Left renal pelvis (tissue), 4 donors: ENCODE measurements at places on chromosomes 16 and 17. TPM values are rescaled to one million over a fixed set of nuclear protein-coding genes. Genes with fewer than 3 reads are reported as not detected.

- DNase-seq = no peak
These were observed 27.0 kb upstream of the NF1 start for GRCh38 chr17:31067691-31068184.

- no peak for DNase-seq
These were observed 19.8 kb downstream of the CA10 start for GRCh38 chr17:52138752-52139151.

- DNase-seq = no peak
These were observed 26.0 kb downstream of the STH start for GRCh38 chr17:46025060-46025459.

- DNase-seq = no peak
These were observed 224.2 kb downstream of the PARN start for GRCh38 chr16:14405611-14406537.

GRCh38 chr16:57306676-57307341 lies 22.3 kb upstream of the PLLP start:
- no peak for DNase-seq

- no peak for DNase-seq
These were observed 34.5 kb downstream of the PMM2 start for GRCh38 chr16:8831871-8832716.

GRCh38 chr16:19636436-19637267 lies 81.1 kb downstream of the VPS35L start:
- no peak for DNase-seq

Gene SMTNL2
- 56.1 TPM for polyA plus RNA-seq

Gene CACNG4
- polyA plus RNA-seq = 4.3 TPM

Gene TP53TG3C
- not detected for polyA plus RNA-seq

DNA sequence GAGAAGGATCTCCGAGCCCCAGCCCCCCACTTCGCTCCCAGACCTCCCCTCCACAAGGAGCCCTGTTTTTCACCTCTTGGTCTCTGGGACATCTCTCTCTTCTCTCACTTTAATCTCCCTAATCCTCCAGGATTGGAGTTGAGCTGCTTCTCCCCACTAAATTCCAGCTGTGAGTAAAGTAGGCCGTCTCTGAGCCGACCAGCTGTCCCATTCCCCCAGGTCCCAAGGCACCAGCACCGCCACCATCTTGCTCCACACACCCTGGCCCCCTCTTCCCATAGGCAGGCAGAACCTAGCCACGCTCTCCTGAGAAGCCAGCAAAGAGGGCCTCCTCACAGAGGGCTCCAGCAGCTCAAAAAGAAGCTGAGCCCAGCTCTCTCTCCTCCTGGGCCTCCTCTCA lies 878 bp downstream of the DLG4 start:
- DNase-seq = no peak

Gene TMC7
- polyA plus RNA-seq = 2.4 TPM

Gene NAGLU
- 20.1 TPM for polyA plus RNA-seq

DNA sequence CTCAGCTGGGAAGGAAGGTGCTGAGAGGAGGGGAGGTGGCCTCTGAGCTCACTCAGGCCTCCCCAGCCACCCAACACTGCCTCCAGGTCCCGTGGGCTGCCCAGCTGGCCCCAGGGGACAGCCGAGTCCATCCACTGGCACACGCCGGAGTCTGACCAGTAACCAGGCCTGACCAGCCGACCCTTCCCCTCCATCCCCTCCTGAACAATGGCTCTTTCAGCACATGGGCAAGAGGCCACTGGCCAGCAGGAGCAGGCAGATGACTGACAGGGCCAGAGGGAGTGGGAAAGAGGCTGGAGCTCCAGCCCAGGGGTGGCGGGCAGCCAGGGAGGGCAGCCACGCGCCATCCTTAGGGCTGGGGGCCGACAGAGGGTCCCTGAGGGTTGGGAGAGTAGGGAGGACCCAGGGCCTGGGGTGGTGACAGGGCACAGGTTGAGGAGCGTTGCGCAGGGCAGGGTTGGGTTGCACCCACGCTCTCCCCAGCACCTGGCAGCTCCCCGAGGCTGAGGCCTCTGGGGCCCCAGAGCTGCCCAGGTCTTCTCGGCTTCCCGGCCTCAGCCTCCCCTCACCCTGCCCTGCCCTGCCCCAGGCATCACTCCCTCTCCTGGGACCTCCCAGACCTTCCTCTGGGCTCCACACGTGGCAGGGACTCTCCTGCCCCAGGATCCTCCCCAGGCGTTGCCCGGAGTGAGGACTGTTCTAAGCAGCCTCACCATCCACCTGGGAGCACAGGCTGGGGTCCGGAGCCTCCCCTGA lies 20.2 kb upstream of the SLC38A10 start:
- DNase-seq = no peak

DNA sequence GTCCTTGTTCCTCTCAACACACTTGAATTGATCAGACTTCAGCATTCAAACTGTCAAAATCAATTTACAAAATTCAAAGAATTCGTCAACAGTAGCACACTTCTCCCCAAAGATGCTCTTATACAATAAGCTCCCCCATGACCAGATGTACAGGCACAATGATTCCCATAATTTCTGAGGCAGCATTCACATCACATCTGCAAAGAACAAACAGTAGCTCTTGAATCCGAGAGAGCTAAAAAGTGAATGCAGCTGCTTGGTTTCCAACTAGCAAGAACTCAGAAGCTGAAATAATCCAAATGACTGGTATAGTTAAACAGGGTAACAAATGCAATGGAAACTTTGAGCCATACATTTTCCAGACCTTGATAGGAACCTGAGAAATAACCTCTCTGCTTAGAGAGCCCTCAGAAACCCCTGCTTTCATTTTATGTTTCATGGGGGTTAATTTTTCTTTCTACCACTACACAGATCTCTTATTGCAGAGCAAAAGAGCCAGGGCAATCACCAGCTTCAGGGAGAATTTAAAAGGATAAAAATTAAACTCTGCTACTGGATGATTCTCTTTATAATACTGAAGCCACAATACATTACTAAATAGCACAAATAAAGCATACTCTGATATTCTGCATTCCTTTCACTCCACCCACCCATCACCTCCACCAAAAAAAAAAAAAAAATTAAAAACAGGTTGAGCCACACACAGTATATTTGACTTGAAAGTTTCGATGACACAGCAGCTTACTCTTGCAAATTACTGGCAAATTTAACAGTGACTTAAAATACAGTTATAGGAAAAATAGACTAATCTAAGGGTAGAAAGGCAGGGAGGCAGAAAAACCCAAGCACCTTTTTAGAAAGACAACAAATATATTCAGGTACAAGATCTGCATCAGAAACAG lies 23.1 kb upstream of the TMEM97 start:
- no peak for DNase-seq

Gene TSR1
- polyA plus RNA-seq = 32.6 TPM

DNA sequence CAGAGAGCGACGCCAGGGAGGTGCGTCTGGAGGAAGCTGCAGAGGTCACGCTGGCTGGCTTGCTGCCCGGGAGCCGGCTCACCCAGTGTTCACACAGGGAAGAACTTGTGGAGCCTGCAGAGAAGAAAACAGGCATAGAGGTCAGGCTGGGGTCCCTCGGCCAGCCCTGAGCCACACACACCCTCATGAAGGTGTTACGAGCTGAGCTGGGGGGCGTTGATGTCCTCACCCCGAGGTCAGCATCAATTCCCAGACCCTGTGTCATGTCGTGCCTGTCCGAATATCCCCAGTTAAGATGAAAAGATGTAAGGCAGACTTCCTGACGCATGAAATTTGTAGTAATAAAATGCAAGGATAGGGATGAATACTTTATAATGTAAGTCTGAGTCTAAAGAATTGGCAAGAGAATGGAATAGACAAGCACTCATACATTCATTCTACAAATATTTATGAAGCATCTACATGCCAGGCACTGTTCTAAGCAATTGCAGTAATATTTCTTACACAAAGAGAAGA lies 77.1 kb downstream of the USP31 start:
- no peak for DNase-seq

Gene CES5A
- polyA plus RNA-seq = not detected

DNA sequence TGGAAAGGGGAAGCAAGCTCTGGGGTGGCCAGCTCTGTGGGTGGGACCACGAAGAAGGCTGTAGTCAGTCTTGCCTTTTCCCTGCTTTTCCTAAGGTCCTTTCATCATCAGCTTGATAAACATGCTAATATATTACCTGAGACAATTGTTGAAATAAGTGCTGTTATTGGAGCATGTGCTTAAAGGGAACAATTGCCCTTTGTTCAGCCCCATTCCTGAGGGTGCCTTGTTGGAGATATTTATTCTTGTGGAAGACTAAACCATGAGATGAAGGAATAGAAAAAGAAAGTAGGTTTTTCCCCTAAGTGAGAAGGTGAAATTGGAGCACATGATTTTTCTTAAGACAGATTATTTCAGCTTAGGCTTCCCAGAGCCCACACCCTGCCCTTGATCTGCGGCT lies 7.8 kb downstream of the TMEM98 start:
- no peak for DNase-seq

- DNase-seq = no peak
These were observed 215.4 kb downstream of the CHD9NB start for GRCh38 chr16:52837251-52837650.

Gene MT1A
- not detected for polyA plus RNA-seq

DNA sequence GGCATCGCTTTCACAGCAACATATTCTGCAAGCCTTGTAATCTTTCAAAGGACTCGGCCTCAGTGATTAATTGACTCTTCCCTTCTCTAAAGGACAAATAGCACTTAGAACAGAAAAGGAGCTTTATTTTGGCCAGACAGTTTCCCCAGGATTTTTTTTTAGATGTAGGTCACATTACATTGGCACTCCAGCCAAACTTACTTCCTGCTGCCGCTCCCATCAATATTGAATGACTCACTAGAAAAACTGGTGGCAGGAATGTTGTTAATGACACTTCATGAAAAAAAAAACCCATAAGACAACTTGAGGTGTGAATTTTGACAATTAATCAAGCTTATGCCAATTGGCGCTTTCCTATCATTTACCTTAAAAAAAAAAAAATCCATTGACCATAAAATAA lies 432.6 kb downstream of the TOX3 start:
- DNase-seq = no peak

Gene MMP25
- 2.7 TPM for polyA plus RNA-seq

DNA sequence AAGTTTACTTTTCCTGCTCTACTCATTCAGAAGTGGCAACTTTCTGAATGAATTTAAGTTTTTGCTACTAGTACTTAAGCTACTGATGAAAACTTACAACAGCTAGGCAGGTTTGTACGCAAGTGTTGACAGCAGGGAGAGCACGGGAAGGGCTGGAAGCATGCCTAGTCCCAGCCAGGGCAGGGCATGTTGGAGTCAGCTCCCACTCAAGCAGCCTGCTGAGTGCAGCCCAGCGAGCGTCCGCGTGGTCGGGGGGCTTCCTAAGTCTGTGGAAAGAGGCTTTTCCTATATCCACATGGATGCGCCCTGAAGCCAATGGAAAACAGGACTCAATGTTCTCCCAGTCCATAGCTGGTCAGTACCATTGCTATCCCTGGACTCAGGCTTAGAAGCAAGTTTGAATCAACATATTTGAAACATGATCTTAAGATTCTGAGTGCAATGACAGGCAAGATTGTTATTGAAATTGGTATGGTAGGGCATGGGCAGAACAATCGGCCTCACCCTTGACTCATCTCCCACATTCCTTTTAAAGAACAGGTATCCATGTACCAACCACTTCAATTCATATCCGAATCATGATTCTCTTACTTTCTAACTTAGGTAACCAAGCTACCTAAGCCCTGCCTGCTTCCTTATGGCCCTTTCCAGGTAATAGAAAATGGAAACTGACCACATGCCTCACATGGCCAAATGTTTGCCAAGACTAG lies 22.5 kb downstream of the CYB5D2 start:
- no peak for DNase-seq

DNA sequence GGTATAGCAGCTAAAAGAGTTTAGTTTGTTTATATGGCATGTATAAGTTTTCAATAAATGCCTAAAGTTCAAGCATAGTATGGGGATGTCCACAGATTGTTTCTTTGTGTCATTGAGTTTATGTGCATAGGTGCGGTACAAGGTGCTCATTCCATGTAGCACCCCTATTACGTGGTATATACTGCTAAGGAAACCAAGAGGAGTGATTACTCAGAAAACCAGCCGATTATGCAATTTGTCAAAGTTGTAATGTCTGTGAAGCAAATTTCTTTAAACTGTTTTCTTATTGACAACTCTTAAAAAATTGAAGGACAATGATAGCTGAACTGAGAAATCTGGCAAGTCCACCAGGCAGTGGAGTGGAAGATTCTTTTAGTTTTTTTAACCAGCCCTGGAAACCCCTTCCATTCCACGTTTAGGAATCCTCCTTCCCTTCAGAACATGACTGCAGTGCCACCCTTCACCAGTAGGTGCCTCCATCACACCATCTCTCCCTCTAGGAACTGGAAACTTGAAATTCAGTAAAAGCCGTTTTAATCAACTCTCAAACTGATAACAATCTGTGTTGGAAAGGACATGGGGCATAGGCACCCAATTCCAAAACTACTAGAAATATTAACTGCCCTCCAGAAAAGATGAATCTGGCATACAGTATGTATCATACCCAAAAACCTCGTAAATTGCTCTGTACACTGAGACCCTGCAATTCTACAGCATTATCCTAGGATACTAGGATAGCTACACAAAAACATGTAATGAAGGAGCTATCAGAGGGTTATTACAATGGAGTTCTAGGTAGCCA lies 43.5 kb downstream of the REXO5 start:
- DNase-seq = peak; percentile 60

GRCh38 chr16:46404028-46404427 lies 217.2 kb downstream of the SHCBP1 start:
- no peak for DNase-seq

GRCh38 chr16:3479654-3480216 lies 15.6 kb downstream of the C16orf90 start:
- no peak for DNase-seq

Gene NPIPB6
- 3.0 TPM for polyA plus RNA-seq

DNA sequence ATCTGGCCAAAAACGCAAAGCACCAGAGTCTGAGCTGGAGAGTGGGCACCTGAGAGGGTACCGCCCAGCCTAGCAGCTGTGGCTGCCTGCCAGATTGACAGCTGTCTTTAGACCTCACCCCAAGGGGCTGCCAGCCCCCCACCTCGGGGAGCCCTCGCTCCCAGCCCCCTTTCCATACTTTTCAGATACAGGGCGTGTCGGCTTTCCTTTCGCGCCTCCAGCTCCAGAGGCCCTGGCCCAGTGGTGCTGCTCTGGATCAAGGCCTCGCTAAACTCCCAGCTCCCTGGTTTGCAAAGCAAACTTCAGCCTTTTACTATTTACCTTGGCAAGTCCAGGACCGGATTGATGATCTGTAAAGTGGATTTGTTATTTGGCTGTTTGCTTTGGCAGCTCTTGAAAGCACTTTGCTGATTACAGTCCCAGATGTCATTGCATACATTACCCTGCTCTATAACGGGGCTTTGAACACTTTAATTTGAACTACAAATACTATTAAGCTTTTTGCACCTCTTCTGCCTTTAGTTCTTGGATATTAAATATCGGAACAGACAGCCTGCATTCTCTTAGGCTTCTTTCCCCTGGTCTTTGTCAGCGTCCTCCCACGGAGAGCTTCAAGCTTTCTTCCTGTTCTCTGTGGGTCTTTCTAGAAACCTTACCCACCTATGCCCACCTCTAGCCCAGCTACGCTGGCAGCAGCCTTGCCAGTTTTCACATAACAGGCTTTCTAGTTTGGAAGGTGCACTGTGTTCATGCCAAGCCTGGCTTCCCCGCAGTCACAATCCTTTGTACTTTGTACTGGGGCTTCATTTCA lies 63.6 kb upstream of the TBX2 start:
- no peak for DNase-seq

Gene ASPHD1
- polyA plus RNA-seq = 0.34 TPM
